Mesothelial cell of epicardium (in vitro differentiated cells): ENCODE measurements at places on chromosomes 1 and 21. TPM values are rescaled to one million over a fixed set of nuclear protein-coding genes. Genes with fewer than 3 reads are reported as not detected.

GRCh38 chr1:28480308-28480707 is 25.5 kb upstream of the RCC1 start:
- no peak for DNase-seq
- H3K36me3 ChIP-seq, result peaks cover 37% of the 10 kb centered on the region
- no peak overlapping the region for H3K4me3 ChIP-seq
- no peaks in the 10 kb centered on the region for H3K27me3 ChIP-seq

DNA sequence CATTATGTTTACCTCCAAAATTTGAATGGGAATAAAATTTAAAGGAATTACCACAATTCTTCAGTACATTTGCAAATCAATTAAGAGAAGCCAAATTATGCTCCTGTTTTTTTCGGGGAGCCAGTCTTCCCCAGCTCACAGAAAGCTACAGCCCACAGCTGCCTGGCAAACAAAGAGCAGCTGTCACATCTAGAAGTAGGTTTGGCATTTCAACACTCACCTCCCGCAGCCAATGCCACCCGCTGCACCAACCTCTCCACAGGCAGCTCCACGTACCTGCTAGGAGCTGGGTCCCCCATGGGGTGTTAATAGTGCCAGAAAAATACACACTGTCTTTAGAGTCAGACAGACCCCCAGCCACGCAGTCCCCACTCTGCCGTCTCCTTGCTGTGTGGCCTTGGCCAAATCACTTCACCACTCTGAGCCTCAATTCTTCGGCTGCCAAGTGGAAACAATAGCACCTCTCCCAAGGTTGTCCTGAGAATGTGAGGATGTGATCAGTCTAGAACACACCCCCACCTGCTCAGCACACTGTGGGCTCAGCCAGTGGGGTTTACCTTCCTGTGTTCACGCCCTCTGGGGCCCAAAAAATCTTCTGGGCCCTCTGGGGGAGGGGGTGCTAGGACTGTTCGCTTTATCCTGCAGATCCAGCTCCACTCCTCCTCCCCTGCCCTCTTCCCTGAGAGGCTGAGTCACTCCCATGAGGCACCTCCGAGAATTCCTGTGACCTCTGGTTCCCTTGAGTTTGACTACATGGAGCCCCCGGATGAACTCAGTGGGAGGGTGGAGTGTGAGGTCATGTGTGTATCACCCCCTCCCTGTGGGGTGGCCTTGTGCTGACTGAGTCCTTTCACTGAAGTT is 204.3 kb upstream of the GRIK3 start:
- peaks cover 54% of the 10 kb centered on the region for H3K27me3 ChIP-seq
- DNase-seq, result no peak
- no peak overlapping the region for H3K27ac ChIP-seq
- H3K4me3 ChIP-seq, result no peak overlapping the region

DNA sequence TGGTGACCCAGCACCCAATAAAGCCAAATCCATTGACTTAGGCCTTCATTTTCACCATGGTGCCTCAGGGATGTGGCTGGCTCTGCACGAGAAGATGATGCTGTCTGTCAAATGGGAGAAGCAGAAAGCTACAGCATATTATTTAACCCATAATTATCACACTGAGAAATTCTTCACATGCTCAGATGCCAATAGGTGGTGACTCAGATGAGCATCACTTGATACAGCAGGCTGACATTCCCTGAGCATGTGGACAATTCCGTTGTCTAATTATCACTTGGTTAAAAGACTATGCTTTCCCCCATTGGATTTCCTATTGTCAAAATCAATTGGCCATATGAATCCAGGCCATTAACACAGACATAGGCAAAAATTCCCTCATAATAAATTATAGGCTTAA is 44.0 kb upstream of the HSD3B1 start:
- H3K27ac ChIP-seq, result no peak overlapping the region
- H3K36me3 ChIP-seq, result no peaks in the 10 kb centered on the region
- no peak for DNase-seq

- no peak overlapping the region for H3K27ac ChIP-seq
- peaks cover 16% of the 10 kb centered on the region for H3K36me3 ChIP-seq
- H3K4me1 ChIP-seq, result peaks cover 19% of the 10 kb centered on the region
- H3K27me3 ChIP-seq, result no peaks in the 10 kb centered on the region
- no peak for DNase-seq
Observed at GRCh38 chr21:34179204-34179935, 106.0 kb downstream of the MRPS6 start.

GRCh38 chr1:24203404-24203803 is 16.3 kb upstream of the IFNLR1 start:
- peaks cover 19% of the 10 kb centered on the region for H3K4me1 ChIP-seq
- DNase-seq, result no peak
- no peak overlapping the region for H3K27ac ChIP-seq
- H3K27me3 ChIP-seq, result no peaks in the 10 kb centered on the region

CLCA4 gene
- total RNA-seq, result 0.07 TPM in 1 of 3 replicates, not detected in the others

LYPLAL1 gene
- total RNA-seq, result 29.8 to 35.3 TPM (median 32.0 TPM) in 3 replicates
